Activated CD4-positive, CD25-positive, alpha-beta regulatory T cell (primary cell): ENCODE measurements at places on chromosomes 12 and 14.

- DNase-seq, result no peak
Observed at GRCh38 chr12:78963439-78964227, 99.1 kb downstream of the SYT1 start.

GRCh38 chr12:4011597-4011996 lies 138.4 kb upstream of the PARP11 start:
- no peak for DNase-seq

- DNase-seq, result peak; percentile 47
Observed at GRCh38 chr14:92686900-92687427, 61.5 kb downstream of the LGMN start.

DNA sequence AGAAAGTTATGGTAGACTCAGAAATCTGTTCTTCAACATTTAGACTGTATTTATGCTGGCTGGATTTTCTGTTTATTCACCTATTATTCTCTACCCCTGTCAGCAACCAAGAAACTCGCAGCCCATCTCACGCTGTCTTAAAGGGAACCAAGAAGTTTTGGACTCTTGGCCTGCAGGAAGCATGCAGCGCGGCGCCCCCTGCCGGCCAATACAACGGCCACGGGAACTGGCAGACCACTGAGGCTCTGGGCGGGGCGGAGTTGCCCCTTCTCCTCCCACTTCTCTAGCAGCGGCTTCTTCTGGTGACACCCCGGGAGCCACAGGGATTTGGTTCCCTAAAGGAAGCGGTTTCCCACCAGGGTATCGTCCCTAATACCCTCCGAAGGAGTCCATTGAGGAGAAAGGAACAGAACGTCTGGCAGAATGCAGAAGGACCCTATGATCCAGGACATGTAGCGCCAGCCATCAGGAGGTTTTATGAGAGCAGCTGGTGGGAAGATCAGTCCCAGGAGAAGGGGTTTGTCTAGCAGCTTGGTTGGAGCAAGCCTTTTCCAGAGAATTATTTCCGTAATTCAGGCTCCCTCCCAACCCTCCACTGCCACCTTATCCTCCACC lies 21.0 kb upstream of the RNASE2 start:
- DNase-seq, result peak; percentile 2

- DNase-seq, result no peak
Observed at GRCh38 chr12:105948331-105948730, 190.4 kb downstream of the NUAK1 start.

DNA sequence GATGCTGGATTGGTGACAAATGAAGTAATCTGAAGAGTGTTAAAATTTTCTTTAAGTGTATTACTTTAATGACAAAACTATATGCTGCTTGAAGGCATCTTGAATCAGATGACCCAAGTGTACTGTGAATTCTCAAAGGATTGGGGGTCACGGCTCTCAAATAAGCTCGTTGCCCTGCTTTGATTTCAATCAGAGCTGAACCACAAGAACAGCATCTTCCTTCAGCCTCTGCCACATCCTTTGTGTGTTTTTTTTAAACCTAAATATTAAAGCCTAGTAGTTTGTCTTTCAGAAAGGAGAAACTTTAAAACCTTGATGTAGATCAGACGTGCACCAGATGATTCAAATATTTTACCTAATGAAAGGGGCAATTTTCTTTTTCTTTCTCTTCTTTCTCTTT lies 11.7 kb downstream of the ELK3 start:
- no peak for DNase-seq

GRCh38 chr12:104480012-104480411 lies 23.3 kb downstream of the CHST11 start:
- no peak for DNase-seq

DNA sequence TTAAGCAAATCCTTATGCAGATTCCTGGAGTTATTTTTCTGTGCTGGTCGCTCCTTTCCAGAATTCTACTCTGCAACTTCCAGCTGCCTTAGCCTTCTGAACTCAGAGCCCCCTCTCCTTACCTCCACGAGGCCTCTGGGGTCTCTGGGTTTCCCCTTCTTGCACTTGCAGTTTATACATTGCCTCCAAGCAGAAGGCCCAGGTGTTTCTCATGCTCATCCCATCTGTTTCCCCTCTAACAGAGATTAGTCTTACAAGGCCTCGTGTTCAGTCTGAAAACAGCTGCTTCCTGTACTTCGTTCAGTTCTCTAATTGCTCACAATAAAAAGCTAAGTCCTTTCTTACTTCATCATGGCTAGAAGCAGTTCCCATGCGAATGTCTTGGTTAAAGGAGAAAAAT lies 134.4 kb upstream of the FGD4 start:
- DNase-seq, result no peak

DNA sequence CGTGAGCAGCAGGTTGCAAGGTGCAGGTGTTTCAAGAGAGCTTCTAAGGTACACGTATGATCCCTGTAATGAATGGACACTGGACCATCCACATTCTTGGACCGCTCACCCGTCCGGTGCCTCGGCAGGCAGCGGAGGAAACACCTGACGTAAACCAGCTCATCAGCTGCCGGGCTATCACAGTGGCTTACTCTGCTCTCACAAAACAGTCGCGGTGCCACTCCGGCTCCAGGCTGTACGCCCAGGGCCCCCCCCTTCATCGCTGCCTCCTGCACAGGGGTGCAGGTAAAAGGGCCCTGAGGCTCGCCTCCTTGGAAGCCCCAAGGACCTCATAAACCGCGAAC lies 436 bp downstream of the VPS33A start:
- DNase-seq, result peak; percentile 38

- DNase-seq, result no peak
Observed at GRCh38 chr12:29844667-29845066, 60.9 kb upstream of the TMTC1 start.

- DNase-seq, result no peak
Observed at GRCh38 chr12:14514154-14514842, 53.4 kb downstream of the PLBD1 start.

- no peak for DNase-seq
Observed at GRCh38 chr12:47021298-47021697, 58.1 kb upstream of the PCED1B start.

- no peak for DNase-seq
Observed at GRCh38 chr14:48725051-48725734, 861.0 kb downstream of the RPS29 start.

DNA sequence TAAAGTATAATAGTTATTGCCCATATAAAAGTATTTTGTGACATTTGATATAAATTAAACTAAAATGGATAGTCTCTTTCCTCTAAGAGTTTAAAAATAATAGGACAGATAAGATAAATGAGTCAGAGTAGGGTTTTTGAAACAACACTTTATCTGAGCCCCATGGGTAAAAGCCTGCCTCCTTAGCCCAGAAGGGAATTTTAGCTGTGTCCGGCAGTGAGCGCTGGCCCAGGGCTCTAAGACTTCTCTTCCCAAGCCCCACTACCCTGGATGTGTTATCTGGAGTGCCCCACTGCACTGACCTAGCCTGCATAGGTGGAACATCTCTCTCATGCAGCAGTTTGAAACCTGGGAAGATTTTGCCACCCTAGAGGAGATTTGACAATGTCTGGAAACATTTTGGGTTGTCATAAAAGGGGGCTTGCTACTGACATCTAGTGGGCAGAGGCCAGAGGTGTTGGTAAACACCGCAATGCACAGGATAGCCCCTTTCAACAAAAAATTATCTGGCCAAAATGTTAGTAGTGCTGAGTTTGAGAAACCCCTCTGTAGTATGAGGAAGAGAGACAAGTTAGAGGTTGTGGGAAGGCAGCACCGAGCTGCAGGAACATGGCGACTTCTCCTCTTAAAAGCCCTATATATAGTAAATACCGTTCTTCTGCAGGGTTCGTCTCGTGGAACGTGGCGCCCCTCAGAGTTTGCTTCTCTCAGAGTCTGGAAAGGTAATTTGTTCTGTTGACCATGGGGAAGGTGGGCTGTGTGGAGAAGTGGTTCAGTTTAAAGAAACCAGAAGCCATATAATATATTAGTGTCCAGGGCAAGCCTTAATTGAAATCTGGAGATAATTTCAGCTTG lies 29.3 kb upstream of the ATF1 start:
- no peak for DNase-seq

DNA sequence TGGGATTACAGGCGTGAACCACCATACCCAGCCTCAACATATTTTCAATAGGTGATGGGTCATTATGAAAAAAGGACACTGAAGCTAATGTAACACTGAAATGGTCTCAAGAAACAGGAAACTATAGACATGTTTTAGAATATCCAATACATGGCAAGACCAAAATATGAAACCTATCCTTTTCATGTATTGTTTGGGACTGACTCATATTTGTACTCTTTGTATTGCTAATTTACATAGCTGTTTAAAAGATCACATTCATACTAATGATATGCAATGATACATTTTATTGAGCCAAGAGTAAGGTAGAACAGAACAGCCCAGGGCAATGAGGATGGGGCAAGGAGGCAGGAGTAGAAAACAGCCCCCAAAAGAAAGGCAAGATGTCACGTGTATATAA lies 32.6 kb downstream of the RESF1 start:
- DNase-seq, result no peak

DNA sequence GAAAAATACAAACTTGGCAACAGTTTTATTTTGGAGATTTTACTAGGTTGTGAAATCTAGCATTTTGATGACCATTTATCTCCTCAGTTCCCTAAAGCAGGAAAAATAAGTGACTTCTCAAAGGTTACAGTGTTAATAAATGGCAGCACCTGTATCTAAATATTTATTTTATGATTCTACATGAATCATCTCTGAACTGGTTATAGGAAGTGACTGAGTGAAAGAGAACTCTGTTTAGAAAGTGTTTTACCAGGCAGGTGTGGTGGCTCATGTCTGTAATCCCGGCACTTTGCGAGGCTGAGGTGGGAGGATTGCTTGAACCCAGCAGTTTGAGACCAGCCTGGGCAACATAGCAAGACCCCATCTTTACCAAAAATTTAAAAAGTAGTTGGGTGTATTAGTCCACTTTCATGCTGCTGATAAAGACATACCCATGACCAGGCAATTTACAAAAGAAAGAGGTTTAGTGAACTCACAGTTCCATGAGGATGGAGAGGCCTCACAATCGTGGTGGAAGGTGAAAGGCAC lies 26.3 kb downstream of the MIPOL1 start:
- no peak for DNase-seq

DNA sequence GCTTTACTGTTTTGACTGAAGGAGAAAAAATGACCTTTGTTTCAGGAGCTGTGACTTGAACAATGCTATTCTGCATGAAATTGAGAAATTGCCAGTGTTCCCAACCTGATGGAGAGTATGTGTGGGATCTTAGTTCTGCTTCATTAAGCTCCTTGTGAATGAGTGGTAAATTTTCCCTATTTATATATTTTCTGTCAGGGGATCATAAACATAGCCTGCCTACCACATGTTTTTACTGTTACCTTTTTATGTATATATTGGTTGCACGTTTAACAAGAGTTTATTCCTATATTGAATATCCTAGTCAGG lies 271.7 kb downstream of the PDZRN4 start:
- no peak for DNase-seq

- DNase-seq, result no peak
Observed at GRCh38 chr12:83039413-83039812, 352.7 kb downstream of the TMTC2 start.
